Right lung (tissue), 10 donors: ENCODE measurements at places on chromosomes 7 and 10.

GRCh38 chr7:116577320-116577871 lies 52.6 kb downstream of the CAV1 start:
- DNase-seq: no peak

GRCh38 chr10:44309361-44309760 lies 75.5 kb downstream of the CXCL12 start:
- DNase-seq: no peak

DNA sequence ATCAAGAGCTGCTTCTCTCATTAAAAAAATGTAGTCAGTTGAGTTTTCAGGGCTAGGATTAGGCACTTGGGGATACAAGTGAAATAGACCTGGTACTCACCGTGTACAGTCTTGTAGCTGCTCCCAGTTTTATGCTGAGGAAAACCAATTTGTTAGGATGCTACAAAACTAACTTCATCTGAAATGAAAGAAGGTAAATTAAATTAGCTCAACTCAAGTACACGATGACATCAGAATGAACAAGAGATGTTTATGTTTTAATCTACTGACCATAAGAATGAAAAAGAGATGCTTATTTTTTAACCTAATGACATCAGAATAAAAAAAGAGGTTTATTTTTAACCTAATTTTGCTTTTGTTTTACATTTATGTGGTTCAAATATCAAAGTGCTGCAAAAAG lies 73.7 kb downstream of the AP3M1 start:
- DNase-seq: no peak

DNA sequence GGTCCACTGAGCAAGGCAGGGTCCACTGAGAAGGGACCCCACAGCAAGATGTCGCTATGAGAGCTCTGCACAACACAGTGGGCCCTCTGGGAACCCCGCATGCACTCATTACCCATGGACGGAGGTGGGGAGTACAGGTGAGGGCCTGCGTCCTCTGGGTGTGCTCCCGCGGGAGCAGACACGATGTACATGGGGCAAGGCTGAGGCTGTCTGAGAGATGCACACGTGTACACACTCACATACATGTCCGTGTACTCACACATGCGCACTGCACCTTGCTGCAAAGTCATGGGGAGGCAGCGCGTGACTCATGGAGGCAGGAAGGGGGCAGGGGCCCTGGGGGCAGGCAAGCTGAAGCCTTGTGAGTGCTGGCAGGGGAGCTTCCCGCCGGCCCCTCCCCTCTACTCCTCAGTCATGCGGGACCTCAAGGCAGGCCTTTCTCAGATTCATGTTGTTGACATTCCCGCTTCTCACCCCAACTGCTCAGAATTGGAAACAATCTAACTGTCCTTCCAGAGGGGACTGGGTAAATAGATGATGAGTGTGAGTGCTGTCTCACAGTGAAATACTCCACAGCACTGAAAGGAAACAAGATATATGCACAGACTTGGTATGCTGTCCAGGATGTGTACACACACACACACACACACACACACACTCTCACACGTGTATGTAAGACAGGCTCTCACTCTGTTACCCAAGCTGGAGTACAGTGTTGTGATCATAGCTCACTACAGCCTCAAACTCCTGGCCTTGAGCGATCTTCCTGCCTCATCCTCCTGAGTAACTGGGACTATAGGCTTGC lies 40.0 kb downstream of the GOLGA7B start:
- no peak for DNase-seq

GRCh38 chr7:123782071-123782798 lies 33.4 kb upstream of the WASL start:
- DNase-seq: no peak

GRCh38 chr7:121873289-121874194 lies 581 bp downstream of the PTPRZ1 start:
- peak; percentile 26 for DNase-seq

DNA sequence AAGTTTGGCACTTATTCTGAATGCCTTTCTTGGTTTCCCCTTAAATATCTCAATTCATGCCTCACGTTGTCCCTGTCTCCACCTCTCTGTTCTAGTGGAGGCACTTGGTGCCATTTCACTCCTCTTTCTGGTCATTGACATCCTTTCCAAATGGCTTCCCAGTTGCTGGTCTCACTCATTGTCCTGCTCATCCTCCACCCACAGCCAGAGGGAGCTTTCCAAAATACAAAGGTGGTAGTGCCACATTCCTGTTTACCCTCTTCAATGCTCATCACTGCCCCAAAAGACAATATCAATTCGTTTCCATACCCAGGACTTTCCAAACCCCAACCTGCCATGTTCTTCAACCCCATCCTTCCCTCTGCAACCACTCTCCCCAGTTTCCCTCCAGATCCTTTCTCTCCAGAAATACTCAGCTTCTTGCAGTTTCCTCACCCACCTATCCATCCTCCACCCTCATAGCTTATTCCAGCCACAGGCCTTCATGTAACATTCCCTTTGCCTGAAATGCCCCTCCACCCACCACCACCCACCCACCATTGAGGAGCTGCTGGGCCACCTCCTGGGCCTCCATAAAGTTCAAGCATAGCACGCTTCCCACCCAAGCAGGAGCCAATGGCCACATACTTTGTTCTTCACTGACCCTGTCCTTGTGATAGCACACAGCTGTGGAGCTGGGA lies 63.1 kb upstream of the ADRB1 start:
- DNase-seq: no peak

DNA sequence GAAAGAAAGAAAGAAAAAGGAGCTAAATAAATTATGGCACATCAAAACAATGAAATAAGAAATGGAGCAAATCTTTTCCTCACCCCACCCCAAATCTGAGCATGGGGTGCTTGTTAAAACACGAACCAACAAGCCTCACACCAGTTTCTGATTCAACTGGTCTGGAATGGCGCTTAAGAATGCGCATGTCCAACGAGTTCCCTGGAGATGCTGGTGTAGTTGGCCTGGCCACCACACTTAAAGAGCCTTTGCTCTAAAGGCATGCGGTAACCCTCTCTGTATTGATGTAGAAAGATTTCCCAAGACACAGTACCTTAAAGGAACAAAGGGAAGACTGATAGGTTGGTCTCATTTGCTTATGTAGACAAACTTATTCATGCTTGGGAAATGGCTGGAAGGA lies 49.1 kb upstream of the STEAP1B start:
- DNase-seq: no peak

- no peak for DNase-seq
Measured at GRCh38 chr10:87661861-87662785, 2.4 kb downstream of the PAPSS2 start.

- no peak for DNase-seq
Measured at GRCh38 chr7:149719050-149719899, 54.1 kb downstream of the ZNF467 start.

DNA sequence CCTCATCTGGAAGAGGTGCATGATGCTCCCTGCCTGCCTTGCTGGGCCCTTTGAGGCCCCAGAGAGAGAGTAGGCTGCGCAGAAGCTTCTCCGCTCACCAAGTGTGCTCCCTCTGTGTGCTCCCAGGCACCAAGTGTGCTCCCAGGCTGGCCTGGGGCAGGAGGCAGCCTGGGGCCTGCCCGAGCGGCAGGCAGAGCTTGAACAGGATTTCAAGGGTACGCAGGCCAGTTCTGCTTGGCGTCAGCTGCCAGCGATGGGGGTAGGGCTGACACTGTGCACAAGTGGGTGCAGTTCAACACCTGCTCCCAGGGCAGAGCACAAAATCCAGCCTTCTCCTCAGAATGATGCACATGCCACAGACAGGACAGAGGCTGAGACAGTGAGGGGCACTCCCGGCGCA lies 119.7 kb downstream of the FAM53B start:
- no peak for DNase-seq

DNA sequence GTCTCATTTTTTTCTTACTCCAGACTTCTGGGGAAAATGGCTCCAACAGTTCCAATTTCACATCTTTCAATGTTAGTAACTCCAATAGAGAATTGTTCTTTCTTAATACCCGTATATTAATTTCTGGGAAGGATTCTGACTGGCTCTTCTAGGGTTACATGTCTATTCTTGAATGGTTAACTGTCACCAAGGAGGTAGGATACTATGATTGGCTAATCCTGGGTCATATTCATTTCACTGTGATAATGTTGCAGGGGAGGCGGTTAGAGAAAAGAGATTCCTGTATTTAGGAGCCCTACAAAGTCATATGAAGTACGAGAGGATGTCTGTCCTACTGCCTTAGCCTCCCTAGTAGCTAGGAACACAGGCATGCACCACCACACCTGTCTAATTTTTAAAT lies 16.1 kb upstream of the VCL start:
- no peak for DNase-seq

GRCh38 chr10:120386896-120387295 lies 70.1 kb upstream of the PLPP4 start:
- DNase-seq: no peak

- no peak for DNase-seq
Measured at GRCh38 chr10:89867964-89868363, 166.6 kb downstream of the KIF20B start.

GRCh38 chr10:93464776-93465388 lies 17.3 kb downstream of the MYOF start:
- DNase-seq: no peak

DNA sequence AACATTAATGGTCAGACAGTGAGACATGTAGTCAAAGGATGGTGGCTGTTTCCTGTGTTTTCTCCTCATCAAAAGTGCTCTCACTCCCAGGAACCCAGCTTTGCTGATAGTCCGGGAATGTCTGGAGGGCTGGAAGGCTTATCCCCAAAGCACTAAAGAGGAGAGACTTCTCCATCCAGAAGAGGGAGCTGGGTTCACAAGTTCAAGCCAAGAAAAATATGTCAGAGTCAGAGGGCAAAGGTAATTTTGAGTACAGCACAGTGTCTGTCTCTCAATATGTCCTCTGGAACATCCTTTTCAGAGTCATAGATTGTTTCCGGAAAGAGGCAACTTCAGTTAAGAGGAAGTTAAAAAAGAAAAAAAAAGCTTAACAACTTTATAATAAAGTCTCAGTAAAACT lies 281.5 kb upstream of the PHYHIPL start:
- DNase-seq: no peak

DNA sequence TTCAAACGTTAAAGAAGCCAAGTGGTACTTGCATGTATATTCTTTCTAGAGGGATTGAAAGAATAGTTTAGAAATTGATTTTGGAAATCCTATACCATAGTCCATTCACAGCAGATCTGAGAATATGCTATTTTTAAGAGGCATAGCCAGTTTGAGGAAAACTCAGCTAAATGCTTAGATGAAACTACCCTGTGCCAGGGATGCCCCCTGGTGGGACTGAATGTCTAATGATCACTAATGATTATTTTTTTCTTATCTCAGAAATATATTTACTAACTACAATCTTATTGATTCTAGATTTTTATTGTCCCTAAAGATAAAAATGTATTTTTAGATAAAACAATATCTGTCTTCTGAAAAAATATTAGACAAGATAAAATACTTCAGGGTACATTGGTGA lies 844.9 kb upstream of the PHF14 start:
- no peak for DNase-seq

GRCh38 chr7:114889646-114890285 lies 32.1 kb upstream of the MDFIC start:
- DNase-seq: no peak

DNA sequence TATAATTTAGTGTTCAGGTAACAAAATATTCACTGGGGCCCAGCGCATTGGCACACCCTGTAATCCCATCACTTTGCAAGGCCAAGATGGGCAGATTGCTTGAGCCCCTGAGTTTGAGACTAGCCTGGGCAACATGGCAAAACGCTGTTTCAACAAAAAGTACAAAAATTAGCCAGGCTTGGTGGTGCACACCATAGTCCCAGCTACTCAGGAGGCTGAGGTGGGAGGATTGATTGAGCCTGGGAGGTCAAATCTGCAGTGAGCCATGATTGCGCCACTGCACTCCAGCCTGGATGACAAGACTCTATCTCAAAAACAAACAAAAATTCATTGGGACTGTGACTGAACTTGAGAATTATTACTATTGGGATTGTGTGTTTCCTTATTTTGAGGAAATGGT lies 40.4 kb upstream of the TRUB1 start:
- DNase-seq: no peak

DNA sequence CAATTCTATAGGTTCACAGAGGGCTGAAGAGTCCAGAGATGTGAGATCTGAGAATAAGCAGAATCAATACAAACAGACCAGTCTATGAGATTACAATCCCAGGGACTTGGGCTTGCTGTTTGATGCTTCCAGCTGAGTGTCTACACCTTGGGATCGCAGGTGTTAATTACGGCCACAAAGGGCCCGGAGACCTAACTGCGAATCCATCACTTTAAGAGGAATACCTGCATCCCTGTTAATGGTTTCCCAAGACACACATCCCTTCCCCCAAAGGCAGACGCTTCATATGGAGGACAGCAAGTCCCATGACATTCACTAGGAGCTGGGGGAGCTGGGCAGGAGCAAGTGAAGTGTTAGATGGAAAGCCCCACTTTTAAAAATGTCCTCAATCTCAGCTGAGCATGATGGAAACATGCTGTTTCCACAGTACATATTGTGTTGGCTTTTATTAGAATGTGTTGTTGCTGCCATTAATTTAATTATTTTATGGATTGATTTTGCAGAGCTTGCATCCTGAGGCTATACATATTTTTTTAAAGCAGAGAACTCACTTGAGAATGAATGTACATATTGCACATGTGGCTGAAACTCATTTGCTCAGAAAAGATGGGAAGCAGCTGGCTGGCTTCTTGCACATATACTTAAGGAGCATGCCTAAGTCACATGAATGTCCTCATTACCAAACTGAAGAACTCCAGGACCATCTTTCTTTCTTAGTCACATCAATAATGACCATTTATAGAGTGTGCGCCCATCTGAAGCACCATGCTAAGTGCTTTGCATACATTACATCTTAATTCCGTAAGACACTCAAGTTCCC lies 151.3 kb downstream of the NEBL start:
- DNase-seq: peak; percentile 71

DNA sequence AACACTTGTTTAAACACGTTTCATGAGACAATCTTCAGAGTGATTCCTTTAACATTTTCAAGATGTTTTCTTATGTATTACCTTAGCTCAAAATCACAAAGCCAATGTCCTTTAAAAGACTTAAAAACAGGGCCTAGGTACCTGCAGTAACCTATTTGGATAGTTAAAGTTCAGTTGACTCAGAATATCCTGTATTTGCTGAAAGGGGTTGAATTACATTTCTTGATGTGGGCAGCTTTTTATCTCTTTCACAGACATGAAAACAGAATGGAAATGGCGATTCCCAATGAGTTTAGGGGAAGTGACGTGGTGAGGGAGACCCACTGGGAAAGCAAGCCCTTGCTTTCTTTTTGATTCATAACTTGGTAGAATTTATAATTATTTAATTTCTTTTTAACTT lies 324.4 kb upstream of the AOAH start:
- DNase-seq: no peak

GRCh38 chr10:132131581-132132420 lies 54.9 kb upstream of the DPYSL4 start:
- DNase-seq: no peak

- DNase-seq: no peak
Measured at GRCh38 chr10:130985158-130985753, 326.3 kb downstream of the TCERG1L start.

GRCh38 chr7:97064972-97065587 lies 40.4 kb upstream of the DLX5 start:
- DNase-seq: peak; percentile 13

- DNase-seq: no peak
Measured at GRCh38 chr10:120477743-120478141, 20.7 kb downstream of the PLPP4 start.
